ENCODE measurements at places on chromosomes 16 and 17.
A peak's percentile ranks its signal among the peaks of the same experiment; 100 is the strongest.

GRCh38 chr17:30360086-30360808, 18.5 kb upstream of the CPD start:
- no peak for DNase-seq

DNA sequence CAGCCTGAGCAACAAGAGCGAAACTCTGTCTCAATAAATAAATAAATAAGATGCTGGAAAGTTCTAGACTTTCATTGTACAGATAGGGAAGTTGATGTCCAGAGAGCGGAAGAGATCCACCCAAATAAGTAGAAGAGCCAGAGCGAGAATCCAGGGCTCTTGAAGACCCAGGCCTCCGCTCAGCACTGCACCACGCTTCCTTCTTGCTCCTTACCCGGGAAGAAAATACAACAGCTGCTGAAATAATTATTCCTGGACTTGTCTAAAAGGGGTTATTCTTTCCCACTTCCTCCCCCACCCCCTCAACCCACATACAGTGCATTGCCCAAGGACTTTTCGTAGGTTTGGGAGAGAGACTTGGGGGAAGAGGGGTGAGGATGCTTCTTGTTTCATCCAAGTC, 26.7 kb downstream of the CDK5RAP3 start:
- DNase-seq: no peak

- DNase-seq: no peak
Observed at GRCh38 chr17:82396601-82397435, 21.3 kb upstream of the HEXD start.

DNA sequence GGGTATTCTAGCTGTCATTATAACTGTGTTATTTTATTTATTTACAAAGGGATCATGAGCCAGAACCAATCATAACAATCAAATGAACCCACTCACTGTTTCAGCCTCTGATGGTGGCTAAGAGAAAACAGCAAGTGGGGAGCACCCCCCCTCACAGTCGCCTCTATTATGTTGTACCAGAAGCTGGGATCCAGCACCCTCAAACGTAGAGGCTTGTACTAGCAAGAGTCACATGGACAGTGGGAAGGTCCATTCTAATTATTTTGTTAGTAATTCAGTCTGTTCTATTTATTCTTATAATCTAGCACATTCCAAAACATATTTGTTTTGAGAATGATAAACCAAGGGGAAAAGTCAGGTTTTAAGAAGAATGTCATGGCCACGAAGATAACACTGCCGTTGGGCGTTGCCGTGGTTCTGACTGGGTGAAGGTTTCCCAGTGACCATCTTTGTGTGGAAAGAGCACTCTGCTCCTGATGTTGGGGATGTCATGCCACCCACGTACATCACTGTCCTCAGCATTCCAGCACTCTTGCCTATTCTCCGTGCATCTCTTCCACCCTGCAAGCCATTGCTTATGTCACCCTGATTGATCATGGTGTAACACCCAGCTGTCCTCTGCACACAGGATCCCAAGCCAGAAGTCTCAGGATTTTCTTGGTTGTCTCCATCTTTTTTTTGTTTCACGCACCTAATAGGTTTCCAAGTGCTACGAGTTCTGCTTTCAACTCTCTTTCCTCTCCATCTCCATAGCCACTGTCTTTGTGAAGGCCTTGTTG, 205.8 kb downstream of the PRKCA start:
- DNase-seq: no peak

DNA sequence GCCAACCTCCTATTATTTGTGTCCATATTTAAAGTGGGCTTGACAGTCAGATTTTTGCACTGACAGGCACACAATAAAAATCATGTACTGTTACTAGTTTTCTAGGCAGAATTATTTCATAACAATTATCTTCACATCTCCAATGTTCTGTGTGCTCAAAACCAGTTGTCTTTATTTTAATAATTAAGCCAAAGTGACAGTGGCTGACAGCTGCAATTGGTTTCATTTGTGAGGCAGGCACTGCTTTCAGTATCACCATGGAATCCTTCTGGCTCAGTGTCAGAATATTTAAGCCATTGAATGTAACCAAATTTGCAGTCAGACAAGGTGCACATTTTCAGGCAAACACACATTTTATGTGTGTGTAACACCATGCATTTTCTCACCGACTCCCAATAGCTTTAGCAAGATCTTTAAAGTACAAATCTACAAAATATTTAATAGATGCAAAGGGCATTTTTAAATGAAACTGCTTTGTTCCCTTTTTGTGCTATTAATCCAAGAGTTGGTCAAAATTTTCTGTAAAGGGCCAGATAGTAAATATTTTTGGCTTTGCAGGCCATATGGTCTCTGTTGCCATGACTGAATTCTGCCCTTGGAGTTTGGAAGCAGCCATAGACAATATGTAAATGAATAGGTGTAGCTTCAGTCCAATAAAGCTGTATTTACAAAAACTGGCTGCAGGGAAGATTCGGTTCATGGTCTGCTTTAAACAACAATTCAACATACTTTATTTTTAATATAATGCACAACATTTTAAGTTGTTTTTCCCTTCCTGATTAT, 486.0 kb downstream of the KCNJ2 start:
- DNase-seq: peak; percentile 14

- no peak for DNase-seq
Observed at GRCh38 chr17:17073581-17074403, 31.5 kb downstream of the MPRIP start.
